ENCODE measurements at places on chromosomes 5 and 9.

DNA sequence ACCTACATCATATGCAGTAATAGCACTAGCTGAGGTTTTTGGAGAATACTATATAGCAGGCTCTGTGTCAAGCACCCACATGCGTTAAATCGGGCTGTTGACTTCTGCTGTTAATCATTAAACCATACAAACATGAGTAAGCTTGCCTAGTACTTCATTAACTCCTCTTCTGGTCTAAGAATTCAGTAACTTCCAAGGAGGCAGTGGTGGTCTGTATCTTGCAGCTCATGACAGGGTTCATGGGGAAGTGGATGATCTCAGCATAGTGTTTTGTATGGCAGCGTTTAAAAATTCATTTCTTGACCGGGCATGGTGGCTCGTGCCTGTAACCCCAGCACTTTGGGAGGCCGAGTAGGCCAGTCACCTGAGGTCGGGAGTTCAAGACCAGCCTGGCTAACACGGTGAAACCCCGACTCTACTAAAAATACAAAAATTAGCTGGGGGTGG is at the start of gene HAVCR1:
Gene HAVCR1 (minus strand): TSS at position 24 of the 447 bp plus-strand sequence. CDS start 1,173 bp downstream, outside the sequence.
- no peak for DNase-seq

- DNase-seq = no peak
Measured at GRCh38 chr5:20230010-20230409, 242.0 kb upstream of the CDH18 start.

- no peak for DNase-seq
Measured at GRCh38 chr5:143085319-143085917, 315.2 kb downstream of the ARHGAP26 start.

DNA sequence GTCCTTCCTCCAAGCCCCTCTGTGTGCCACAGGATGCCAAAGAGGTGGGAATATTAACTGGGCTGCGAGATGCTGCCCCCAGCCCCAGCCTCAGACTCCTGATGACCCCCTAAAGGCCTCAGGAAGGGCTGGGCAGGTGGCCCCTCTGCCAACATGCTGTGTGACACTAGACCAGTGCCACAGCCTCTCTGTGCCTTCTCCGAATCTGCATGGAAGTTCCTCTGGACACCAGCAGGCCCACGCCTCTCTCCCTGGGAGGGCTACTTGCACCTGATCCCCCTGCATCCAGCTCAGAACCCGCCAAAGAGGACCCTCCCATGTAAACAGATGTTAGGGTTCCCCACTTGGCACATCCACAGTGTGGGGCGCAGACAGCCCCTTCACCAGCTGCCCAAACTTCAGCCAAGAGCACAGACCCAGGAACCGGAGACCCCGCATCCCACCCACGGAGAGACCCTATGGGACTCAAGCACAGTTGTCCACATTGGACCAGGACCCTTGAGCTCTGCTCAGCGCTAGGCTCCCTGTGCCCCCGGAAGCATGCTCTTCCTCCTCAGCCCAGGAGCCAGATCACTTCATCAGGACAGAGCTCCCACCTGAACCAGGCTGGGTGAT is 91.6 kb upstream of the LMX1B start:
- DNase-seq = no peak

GRCh38 chr5:113187906-113188305 is 211.3 kb downstream of the DCP2 start:
- no peak for DNase-seq

GRCh38 chr5:88876714-88877113 is 6.3 kb downstream of the MEF2C start:
- no peak for DNase-seq

DNA sequence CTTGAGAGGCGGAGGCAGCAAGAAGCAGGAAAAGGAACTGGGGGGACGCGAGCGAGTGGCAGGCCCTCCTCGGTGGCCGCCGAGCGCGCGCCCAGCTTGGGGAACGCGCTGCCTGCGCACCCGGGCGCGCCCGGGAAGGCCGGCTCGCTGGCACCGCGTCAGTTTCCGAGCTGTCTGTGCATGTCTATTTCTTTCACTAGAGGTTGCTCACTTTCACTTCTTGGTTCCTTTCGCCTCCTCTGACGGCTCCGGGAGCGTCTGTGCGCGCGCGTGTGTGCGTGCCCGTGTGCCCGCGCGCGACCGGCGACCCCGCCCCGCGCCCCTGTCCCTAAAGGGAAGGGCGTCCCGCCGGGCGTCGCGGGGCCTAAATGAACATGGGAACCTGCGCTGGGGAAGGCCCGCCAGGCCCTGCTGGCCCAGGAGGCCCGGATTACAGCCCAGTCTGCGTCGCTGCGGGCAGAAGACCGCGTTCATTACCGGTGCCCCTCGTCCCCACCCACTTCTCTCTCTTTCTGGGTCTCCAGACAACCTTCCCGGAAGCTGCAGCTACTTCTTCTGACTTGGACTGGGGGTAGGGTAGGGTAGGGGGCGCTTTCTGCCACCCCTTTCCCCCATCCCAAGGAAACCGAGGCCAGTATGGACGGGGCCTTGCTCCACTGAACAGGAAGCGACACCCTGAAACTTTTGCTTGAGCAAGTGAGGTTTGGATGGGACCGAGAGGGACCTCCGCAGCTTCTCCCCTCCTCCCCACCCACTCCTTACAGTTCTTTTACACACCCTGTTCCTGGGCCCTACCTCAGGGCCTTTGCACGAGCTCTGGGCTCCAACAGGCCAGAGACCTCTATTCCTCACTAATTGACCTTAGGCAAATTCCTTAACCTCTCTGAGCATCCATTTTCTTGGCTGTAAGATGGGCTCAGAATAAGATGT is 205.8 kb upstream of the IER5L start:
- DNase-seq = peak; percentile 82

DNA sequence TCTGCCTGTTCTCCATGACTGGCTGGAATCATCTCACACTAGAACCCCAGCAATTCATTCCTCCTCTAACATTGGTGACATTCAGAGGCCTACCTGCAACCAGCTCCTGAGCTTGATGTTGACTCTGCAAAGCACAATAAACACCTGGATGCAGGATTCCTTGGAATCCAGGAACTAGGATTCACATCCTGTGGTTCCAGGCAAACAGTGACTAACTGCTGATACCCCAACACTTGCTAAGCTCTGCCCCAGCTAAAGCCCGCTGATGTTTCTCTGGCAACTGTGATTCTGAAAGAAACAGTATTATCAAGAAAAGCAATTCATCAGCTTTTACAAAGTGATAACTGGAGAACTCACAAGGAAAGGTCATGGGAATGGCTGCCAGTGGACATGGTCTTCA is 29.2 kb downstream of the SUSD1 start:
- no peak for DNase-seq

GRCh38 chr5:12073426-12073825 is 169.2 kb upstream of the CTNND2 start:
- DNase-seq = no peak

DNA sequence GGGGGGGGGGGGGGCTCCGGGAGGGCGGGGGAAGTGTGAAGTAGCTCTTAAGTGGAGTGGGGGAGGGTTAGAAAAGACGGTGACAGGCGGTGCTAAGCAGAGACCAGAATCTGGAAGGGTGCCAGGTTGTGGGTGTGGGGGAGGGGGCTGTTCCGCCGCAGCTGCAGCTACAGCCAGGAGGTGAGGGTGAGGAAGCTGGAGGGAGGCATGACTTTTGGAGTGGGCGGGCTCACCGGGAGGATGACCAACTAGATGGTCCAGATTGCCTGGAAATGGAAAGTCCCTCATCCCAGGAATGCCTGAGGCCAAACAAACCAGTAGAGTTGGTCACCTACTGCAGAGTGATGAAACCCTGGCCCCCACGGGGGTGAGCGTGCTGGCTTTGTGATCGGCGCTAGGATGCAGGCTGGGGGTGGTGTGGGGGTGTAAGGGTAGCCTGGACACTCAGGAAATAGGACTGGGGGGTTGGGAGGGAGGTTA is 158.1 kb upstream of the SHB start:
- peak; percentile 75 for DNase-seq

GRCh38 chr5:150449517-150450339 is at the start of gene RPS14:
Gene RPS14, minus strand, starts transcription at chr5:150449739. Its CDS starts 2,006 bp downstream, at chr5:150447733.
- DNase-seq = peak; percentile 93

DNA sequence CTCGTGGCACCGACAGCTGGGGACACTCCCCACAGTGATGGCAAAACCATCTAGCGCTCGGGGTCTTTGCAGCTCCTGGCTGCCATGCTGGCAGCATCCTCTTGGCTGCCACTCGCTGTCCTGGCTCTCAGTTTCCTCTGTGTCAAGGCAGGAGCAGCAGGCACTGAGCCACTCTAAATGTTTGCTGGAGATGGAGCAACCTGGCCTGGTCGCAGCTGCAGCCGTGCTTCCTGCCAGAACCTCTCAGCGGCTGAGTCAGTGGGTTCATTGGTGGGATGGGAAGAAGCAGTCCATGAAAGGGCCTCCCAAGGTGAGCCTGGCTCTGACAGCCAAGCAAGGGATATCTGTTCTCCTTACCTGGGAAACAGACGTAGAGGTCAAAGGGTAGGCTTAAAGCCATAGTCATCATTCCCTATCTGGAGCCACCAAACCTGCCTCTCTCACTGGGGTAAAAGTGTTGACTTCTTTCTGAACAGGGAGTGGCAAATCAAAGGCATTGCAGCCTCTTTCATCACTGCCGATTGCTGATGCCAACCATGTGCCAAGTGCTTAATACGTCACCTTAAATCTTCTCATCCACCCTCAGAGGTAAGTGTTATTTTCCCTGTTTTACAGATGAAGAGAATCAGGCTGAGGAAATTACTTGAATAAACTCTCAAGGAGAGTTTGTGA is 304.8 kb upstream of the ZNF462 start:
- no peak for DNase-seq

GRCh38 chr9:34501889-34502425 is 20.8 kb downstream of the ENHO start:
- no peak for DNase-seq

DNA sequence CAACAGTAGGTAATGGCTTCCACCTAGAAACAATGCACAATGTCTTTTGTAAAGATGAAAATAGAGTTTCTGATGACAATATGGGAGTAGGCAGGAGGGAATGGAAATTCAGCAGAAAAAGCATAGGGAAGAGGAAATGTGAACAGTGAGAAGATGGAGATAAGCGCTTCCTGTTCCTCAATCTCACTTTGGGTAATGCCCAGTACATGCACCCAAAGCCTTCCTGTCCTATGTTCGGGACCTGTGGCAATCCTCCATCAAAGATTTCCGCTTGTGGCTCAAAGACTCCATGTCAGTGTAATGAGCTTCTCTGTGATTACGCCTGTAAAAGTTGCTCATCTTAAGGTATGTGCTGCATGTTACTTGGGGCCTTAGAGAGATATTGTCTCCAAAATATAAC is 2.7 kb downstream of the UGT3A1 start:
- no peak for DNase-seq

GRCh38 chr5:16970826-16971225 is 34.7 kb upstream of the MYO10 start:
- DNase-seq = no peak

- no peak for DNase-seq
Measured at GRCh38 chr5:9188131-9188530, 357.7 kb downstream of the SEMA5A start.

DNA sequence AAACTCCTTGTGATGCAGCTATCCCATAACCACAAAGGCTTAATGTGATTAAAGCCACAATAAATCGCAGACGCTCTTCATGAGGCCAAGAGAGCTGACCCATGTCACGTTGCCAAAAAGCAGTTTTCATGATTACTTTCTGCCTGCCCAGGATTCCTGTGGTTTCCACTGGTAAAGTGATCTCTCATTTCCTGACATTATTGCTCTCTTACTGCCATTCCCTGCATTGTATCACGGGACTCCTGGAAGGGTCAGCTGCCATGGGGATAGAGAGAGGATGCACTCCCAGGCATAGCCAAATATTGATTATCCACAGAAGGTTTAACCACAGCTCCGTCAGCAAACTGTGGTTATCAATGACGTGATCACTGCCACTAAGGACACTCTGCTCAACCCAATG is 103.8 kb upstream of the SLC1A3 start:
- DNase-seq = no peak

DNA sequence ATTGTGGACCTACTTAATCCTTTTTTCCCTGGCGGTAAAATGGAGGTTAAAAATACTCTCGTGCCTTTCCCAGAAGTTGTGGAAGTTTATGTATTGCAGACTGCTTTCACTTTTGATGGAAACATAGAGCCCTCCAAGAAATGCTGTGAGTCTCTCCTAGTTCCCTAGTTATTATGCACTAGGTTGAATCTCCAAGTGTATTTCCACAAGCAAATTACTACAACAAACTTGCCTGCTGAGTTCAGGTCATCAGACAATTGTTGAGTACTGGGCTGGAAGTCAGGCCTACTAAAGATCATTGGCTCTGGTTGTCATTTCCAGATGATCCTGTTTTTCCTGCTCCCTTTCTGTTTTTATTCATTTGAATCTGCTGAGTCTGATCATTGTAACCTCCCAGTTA is 104.1 kb downstream of the CD180 start:
- DNase-seq = no peak

GRCh38 chr5:129760636-129761325 is 12.9 kb downstream of the MINAR2 start:
- no peak for DNase-seq

DNA sequence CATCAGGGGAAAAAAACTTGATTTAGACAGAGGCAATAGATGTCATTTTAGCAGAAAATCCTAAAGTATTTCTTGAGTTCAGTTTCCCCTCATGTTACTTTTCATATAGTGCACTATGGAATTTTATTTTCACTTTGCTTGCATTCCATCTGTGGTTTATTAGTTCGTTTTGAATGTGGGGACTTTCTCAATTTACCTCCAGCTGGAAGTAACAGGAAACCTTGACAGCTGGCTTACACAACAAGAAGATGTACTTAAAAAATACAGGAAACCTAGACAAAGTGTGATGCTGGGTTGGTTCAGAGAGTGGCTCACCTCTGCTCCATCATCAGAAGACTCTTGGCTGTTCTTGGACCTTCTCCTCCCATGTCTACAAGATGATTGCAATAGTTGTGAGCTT is 567.0 kb downstream of the CETN3 start:
- DNase-seq = no peak

DNA sequence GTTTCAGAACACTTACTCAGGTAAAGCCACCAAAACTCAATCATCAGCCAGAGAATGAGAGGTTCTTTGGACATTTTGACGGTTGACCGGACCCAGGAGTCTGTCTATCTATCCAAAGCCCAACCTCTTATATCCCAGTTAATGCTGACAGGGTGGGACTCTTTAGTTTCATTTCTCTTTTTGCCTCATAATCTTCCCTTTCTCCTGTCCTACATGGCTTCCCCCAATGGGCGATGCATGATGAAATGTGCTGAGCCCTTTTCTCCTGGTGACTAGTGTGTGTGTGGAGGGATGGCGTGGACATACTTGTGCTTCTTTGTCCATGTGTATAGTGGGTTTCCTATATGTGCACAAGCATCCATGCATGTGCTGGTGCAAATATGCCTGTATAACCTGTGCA is at the start of gene TIMD4:
Gene TIMD4 (minus strand): TSS at position 102 of the 400 bp plus-strand sequence. CDS start 28 bp downstream, at position 74.
- DNase-seq = no peak
